ENCODE measurements at places on chromosomes 7 and 10.

GRCh38 chr7:89500084-89500483, 654.2 kb upstream of the STEAP1 start:
- DNase-seq, result no peak

DNA sequence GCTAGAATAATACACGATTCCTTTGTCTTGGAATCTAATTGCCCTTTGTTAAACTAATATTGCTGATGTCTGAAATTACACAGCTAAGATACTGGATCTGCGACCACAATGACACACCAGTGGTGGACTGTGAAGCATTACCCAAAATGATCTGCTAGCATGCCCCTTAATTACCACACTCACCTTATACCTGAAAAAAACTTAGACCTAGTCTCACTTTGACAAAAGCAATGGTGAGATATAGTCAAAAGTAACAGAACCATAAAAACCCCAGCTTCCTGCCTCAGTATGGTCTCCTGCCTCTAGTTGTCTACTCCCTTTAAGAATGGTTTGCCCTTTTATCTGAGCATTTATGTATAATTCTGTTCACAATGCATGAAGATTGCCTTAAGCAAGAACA, 20.8 kb upstream of the ERVW-1 start:
- DNase-seq, result no peak

DNA sequence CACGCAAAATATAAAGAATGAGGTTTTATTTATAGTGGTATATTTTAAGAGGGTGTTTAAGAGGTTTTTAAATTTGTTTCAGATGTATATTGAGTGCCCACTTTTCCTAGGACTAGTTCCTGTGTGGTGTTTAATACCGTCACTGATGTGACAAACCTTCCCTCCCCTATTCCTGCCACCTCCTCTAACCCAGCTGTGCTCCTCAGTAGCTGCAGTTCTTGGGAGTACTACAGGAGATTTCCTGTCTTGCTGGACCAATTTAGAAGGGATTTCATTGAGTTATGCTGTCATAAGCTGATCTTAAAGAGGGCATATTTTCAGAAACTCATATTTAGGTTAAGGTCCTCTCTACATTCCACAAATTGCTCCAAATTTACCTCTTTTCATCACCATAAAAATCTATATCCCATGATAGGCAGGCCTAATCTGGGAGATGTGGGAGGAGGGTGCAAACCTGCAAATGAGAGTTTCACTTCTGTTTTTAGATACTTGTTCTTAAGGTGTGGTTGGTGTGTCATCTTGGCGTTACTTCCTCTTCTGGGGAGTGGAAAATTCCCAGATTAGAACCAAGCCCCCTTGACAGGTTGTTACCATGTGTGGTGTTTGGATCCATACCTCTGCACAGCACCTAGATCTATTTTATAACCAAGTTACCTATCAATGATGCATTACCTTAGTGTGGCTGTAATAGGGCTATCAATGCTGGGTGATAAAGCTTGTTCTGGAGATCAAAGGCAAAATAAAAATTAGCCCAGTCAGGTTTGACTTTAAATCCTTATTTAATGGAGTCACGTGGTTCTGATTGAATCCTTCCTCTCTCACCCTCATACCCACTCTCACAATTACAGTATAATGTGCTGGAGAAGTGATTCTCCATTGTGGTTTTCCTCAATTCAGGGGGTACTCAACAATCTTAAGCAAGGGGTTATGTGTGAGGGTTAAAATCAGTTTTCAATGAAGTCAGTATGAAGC, 141.1 kb downstream of the CDK14 start:
- no peak for DNase-seq

DNA sequence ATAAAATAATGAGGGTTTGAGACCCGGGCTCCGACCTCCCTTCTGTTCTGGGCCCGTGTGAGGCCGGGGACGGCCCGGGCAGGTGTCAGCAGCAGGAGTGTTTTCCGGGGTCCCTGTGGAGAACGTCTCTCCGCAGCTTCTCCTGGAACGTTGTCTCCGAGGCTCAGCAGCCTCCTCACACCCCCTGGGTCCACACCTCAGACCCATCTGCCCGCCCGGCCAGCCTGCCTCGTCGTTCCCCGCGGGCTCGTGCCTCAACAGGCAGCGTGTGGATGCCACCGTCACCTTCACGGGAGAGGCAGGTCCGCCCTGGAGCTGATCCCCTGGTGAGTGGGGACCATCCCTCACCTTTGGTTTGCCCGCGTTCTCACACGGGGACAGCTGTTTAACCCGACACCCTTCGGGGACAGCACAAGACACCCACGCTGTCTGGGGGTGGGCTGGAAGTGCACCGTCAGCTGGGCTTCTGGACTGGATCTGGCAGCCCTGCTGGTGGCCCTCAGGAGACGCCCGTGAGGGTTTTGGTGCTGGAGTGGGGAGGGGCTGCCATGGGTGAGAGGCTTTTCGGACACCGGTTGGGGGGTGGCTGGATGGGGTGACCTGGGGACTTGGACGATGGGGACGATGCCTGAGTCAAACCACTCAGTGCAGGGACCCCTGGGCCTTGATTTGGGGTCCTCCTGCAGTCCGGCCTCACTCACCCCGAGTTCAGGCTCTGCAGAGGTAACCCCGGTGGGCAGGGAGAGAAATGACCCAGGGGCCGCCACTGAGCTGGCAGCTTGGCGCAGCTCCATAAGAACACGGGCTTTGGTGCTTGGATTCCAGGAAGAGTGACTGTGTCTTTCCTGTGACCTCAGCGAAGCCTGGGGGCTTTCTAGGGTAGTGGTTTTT, 131.7 kb downstream of the DNAJB6 start:
- no peak for DNase-seq

- DNase-seq, result no peak
These were observed 11.8 kb upstream of the RRP12 start for GRCh38 chr10:97412891-97413304.

DNA sequence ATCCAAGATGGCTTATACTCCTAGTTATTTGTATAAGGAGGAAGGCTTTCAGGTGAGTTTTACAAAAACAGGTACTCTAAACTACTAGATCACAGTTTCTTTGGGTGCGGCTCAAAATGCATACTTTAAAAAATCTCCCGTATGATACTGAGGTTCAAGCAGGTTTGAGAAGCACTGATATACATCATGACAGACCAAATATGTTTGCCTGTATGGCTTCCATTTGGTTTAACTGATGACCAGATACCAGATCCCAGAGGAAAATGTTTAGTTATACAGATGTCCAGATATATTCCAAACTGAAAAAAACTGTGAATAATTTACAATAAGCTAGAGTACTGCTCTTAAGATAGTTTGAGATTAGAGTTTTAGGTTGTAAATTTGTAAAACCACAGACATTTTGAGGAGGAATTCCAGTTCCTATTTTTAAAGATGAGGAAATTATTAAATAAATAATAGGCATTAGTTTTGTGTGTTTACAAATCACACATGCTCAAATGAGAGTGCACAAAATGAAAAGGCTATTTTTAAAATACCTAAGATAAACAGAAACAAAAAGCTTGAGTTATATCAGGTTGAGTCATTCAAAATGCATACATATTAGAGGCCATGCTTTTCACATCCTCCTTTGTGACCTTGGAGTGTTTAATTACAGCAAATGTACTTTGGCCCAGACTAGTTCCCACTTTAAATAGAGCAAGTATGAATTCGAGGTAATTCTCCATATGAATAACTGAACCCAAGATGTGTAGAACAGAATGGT, 60.5 kb downstream of the SEMA3C start:
- DNase-seq, result no peak

DNA sequence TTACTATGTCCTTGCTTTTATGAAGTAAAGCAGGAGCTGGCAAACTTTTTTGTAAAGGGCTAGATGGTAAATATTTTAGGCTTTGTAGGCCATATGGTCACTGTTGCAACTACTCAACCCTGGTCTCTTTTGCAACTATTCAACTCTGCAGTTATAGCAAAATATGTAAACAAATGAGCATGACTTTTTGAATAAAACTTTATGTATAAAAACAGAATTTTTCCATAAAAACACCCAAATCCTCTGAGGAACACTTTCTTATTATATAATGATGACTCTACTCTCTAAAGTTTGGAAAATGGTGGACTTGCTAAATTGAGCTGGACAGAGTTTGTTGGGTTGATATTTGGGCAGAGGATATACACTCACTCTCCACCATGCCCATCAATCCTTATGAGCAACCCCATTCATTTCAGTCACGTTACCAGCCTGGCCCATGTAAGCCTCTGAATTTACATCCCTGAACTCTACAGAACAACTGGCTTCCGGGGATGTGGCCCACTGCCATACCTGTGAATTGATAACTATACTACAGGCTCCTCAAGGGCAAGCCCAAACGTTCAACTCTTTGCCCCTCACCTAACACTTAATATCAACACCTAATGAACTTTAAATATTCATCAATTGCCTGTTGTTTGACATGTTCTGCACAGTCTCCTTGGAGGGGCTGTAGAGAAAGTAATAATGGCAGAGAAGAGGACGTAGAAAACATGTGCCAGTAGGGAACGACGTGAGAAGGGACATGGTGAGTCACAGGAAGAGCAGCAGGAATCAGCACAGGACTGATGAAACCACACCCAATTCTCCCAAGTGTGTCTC, 37.6 kb downstream of the SGMS1 start:
- DNase-seq, result no peak

GRCh38 chr7:29126804-29127203, 19.5 kb downstream of the CPVL start:
- no peak for DNase-seq

All from pancreas (tissue), 10 donors.